ENCODE measurements at places on chromosomes 12 and 14. TPM values are rescaled to one million over a fixed set of nuclear protein-coding genes. Genes with fewer than 3 reads are reported as not detected.

Gene FOXN4
- not detected for total RNA-seq

Gene LRFN5
- total RNA-seq: 0.19 TPM

DNA sequence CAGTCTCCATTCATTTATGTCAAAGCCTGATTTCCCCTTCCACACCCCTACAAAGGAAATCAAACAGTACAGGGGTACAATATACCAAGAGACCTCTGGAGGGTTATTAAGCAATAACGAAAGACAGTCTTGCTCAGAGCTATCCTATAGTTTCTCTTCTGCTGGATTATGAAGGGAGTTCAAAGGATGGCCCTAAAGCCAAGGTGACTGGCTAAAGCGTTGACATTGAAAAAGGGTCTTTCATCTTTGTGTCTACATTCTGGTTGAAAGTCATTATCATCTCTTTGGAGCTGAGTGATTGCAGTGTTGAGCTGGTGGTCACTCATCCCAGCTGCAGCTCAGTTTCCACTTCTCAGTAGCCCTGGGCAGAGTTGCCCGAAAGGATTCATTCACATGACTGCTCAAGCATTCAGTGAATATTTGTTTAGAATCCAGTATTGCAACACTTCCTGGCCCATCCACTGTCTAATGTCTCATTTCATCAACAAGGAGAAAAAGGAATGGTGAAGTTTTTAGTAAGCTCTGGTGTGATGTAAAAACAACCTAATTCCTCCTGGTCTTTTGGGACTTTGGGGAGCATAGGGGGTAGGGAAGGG lies 19.2 kb upstream of the TBX5 start:
- no peak for DNase-seq

DNA sequence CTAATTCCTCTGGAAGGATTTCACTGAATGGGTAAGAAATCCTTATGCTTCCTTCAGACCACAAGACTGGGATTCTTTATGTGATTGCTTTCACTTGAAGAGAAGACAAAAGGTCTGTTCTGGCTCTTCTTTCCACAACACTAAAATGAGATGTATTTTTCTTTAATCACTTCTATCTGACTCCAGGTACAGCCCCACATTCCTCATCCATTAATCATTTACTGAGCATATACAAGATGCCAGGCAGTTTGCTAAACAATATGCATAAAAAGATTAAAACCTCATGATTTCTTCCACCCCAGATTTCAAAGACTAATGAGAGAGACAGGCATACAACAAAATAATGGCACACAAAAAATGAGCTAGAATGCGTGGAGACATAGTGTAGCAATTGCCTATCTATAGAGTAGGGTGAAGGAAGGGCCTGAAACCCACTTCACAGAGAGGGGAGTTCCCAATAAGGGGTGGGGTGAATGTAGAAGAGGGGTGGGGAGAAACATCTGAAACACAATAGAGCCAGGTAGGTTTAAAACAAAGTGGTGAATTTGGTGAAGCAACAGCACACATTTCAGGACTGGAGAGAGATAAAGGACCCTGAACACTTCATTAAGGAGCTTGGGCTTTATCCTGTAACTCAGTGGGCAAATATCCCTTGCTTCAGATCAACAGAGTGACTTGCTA lies 65.1 kb upstream of the PRB2 start:
- no peak for DNase-seq

GRCh38 chr12:16118586-16118985 lies 158.9 kb downstream of the SLC15A5 start:
- no peak for DNase-seq

All from heart left ventricle (tissue), 16 donors.